Esophagus squamous epithelium (tissue), 5 donors: ENCODE measurements at places on chromosomes 6 and 20.

GRCh38 chr6:16040628-16040974 lies 88.3 kb upstream of the MYLIP start:
- no peak for DNase-seq

- DNase-seq, result no peak
Measured at GRCh38 chr20:50789968-50790650, 4.8 kb upstream of the BCAS4 start.

DNA sequence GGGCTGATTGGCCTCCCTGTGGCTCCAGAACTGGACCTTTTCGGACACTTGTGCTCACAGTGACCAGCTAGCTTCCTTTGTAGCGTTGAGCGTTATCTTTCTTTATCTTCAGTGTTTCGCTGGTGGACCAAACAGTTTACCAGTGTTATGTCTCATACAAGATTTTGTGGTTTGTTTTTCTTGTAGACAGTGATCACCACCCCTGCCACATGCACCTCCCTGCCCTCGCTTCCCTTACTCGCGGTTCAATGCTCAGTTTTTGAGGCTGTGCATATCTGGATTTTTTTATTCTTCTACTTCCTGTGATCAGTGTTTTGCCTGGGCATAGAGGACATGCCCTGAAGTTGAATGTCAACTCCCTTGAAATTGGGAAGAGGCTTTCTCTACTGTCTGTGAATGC lies 16.4 kb downstream of the MYT1 start:
- DNase-seq, result no peak

DNA sequence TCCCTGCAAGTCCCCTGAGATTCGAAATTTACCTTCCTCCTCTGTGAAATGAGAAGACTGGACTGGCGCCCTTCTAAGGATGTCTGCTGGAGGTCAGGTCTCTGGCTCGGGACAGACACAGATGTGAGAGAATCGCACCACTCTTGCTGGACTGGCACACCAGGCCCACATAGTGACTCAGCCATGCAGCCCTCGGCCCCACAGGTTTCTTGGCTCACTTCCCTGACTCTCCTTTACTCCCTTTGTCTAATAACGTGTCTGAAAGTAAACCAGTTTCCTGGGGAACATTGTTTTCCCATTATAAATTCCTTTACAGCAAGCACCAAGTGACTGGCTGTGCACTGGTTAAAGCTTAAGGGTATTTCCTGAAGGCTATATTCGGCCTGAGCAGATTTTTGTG lies 106.7 kb upstream of the PLEKHG1 start:
- no peak for DNase-seq

- no peak for DNase-seq
Measured at GRCh38 chr6:42131531-42131930, 10.9 kb downstream of the C6orf132 start.

DNA sequence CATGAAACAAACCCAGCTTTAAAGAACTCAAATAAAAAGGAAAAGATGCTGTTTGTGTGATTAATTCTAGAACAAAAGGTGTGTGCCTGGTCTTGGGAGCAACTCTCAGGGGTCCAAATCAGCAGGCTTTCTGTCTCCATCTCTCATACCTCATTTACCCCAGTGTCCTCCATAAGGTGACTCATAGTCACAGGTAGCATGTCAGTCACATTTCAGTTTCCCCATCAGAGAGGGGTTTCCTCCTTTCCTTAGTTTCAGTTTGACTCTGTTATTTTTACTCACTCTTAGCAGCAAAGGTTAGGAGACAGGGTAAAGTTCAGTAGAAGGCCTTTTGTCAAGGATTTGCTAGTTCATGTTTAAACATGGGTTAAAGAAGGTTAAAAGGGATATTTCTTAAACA lies 46.2 kb downstream of the OGFRL1 start:
- DNase-seq, result no peak

GRCh38 chr6:133817460-133818047 lies 71.4 kb upstream of the TCF21 start:
- DNase-seq, result no peak

DNA sequence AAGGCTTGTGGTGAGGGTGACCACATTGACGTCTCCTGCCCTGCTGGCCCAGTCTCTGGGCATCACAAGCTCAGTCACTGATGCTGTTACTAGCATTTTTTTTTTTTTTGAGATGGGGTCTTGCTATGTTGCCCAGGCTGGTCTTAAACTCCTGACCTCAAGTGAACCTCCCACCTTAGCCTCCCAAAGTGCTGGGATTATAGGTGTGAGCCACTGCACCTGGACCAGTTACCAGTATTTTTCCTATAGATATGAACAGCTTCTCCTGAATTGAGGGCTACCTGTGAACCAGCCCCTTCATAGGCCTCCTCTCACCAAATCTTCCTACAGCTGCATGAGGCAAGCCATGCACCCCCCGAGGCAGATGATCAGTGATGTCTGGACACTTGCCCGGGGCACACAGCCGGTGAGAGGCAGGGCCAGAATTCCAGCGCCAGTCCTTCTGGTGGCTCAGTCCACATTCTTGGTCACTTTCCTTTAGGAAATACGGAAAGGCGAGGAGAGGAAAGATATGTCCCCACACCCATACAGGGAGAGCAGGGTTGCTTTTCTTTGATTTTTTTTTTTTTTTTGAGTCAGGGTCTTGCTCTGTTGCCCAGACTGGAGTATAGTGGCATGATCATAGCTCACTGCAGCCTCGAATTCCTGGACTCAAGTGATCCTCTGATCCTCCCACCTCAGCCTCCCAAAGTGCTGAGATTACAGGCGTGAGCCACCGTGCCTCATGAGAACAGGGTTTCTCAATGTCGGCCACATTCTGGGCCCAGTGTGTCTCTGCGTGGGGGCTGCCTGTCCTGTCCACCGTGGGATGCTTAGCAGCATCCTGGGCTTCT lies 50.7 kb downstream of the UBE2V1 start:
- no peak for DNase-seq

DNA sequence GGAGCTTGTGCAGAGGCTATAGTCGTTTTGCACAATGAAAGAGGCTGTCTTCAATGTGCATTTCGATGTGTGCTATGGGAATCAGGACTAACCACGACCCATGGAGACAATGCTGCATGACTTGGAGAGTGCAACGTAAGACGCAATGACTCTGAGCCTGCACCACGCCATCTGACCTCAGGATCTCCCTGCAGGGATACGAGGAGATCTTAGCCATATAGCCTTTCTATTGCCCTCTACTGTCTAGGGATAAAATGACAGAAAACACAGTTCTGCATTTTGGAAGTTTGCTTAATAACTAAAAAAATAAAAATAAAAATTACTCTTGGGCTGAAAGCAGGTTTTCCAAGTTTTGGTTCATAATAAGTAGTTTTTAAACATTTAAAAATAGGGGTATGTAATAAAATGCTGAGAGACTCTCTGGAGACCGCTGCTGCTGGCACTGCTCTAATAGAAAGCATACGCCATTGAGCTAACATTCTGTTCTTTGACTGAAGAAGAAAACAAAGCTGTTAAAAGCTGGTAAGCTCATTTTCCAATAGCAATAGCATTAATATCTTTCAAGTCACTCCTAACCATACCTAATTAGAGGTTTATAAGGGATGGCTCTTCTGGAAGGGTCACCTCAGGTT lies 87.2 kb downstream of the PDE7B start:
- DNase-seq, result no peak

DNA sequence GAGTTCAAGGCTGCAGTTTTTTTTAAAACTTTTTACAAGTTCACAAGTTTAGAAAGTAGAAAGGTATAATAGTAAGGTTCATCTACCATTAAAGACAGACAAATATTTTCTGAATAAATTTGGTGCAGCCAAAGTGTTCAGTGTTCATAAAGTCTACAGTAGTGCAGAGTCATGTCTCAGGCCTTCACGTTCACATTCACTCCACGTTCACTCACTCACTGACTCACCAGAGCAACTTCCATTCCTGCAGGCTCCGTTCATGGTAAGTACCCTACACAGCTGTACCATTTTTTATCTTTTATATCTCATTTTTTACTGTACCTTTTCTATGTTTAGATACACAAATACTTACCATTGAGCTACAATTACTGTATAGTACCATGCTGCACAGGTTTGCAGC lies 67.6 kb downstream of the B4GALT5 start:
- no peak for DNase-seq

DNA sequence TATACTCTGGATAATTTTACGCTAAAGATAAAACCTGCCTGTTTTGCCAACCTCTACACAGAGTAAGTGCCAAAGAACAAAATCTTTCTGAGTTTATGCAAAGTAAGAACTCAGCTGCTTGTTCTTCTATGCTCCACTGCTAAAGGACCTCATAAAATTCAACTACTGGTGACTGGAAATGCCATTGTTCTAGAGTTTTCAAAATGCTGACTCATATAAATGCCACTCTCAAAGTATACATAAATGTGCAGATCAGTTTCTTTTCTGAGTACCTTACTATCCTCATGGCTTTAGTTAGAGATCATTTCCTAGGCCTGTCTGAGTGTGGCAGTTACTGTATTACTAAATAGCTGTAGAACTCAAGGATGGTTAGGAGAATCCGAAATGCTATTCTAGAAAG lies 45.6 kb downstream of the LYRM4 start:
- DNase-seq, result no peak

DNA sequence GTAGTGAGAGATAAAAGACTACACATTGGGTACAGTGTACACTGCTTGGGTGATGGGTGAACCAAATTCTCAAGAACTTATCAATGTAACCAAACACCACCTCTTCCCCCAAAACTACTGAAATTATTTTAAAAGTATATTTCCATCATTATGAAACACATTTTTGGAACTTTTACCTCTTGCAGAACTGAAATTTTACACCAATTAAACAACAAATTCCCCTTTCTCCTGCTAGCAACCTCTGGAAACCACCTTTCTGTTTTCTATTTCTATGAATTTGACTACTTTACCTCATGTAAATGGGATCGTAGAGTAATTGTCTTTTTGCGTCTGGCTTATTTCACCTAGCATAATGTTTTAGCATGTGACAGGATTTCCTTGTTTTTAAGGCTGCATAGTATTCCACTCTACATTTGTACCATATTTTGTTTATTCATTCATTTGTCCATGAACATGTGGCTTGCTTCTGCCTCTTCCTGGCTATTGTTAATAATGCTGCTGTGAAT lies 149.9 kb upstream of the PHACTR1 start:
- no peak for DNase-seq

DNA sequence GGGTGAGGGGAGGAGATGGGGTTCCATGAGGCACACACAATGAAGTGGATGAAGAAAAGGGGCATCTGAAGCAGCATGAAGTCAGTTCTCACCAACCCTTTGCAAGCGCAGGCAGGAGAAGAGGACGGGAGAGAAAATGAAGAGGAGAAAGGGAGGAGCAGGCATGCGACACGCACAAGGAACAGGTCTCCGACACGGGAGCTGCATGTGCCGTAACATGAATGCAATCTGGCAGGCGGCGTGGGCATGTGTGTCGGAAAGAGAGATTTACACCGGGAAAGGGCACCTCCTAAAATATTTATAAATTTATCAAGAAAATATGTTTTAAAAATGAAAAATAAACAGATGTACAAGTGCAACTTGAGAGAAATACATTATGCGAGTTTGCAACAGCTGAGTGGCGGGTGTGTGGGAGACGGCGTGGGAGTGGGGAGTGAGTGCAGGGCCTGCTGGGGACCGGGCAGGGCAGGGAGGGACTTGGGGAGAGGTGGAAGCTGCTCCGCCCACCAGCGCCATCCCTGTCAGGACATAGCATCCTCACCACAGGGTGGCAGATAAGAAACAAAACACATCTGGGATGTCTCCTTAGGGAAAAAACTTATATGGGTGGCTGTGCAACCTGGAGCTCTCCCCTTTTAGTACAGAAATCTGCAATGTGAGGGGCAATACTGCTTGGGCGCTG lies 40.6 kb downstream of the GJA10 start:
- DNase-seq, result no peak

DNA sequence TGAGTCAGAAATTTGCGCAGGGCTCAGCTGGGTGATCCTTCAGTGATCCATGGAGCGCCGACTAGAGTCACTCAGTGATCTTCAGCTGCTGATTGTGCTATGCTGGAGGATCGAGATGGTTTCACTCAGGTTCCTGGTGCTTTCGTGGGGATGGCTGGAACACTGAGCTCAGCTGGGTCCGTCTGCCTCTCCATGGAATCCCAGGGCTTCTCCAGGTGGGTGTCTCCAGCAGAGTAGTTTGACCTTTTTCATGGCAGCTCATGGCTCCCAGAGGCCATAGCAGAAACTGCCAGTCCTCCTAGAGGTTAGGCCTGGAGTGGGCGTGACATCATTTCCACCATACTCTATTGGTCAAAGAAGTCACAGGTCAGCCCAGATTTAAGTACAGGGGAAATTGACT lies 88.8 kb upstream of the SIRPA start:
- no peak for DNase-seq

DNA sequence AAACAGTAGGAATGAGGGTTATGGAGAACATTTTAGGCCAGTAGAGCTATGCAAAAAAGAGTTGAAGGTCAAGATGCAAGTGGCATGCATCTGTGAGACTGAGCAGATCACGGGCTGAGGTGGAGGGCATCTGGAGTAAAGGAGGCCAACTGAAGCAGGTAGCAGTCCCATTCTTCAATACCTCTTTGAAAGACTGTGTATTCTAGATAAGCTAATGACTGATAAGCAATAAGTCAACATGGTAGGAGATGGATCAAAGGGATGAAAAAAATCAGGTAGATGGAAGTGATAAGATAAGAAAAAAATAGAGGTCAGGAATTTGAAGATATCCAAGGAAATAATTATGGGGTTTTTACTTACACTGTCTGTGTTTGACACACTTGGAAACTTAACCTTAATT lies 55.6 kb downstream of the ARMC2 start:
- DNase-seq, result no peak

GRCh38 chr6:43077333-43077809 lies 1.3 kb downstream of the PTK7 start:
- no peak for DNase-seq

- DNase-seq, result no peak
Measured at GRCh38 chr6:156279261-156279969, 497.8 kb upstream of the ARID1B start.

- no peak for DNase-seq
Measured at GRCh38 chr6:122416825-122417224, 17.4 kb downstream of the HSF2 start.

DNA sequence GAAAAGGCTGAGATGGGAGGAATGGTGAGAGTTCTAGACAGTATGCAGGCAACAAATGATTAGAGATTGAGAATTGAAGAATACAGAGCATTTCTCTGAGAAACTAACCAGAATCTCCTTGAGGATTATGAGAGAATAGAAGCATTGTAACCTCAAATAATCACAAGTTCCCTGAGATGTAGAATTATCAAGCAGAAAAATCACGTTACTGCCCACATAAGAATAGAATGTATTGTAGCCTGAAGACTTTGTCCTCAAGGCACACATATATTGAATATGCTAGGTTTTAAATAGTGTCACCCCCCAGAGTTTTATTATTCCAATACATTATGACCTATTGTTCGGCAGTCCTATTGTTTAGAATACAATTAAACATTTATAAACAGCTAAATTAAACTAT lies 57.2 kb downstream of the CNKSR3 start:
- no peak for DNase-seq
